Hepatocyte (in vitro differentiated cells): ENCODE measurements at places on chromosomes 3 and 15. TPM values are rescaled to one million over a fixed set of nuclear protein-coding genes. Genes with fewer than 3 reads are reported as not detected.

The KBTBD8 gene
- total RNA-seq = 10.0 and 14.2 TPM in 2 replicates

DNA sequence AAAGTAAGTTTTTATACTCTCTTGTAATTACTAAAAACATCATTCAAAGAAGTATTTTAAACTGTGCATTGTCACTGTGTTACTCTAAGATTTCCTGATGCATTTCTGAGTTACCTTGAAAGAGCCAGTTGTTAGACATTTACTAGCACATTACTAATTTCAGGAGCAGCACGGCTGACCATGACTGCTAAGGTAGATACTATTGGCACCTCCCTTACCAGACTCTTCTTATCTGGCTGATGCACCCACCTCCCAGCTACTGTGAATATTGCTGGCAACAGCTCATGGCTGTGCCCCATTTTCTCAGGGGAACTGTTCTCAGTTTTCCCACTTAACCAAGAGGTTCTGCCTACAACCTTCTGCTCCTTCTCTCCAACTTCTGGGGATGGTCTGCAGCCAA lies 29.4 kb downstream of the COL6A5 start:
- DNase-seq = no peak

DNA sequence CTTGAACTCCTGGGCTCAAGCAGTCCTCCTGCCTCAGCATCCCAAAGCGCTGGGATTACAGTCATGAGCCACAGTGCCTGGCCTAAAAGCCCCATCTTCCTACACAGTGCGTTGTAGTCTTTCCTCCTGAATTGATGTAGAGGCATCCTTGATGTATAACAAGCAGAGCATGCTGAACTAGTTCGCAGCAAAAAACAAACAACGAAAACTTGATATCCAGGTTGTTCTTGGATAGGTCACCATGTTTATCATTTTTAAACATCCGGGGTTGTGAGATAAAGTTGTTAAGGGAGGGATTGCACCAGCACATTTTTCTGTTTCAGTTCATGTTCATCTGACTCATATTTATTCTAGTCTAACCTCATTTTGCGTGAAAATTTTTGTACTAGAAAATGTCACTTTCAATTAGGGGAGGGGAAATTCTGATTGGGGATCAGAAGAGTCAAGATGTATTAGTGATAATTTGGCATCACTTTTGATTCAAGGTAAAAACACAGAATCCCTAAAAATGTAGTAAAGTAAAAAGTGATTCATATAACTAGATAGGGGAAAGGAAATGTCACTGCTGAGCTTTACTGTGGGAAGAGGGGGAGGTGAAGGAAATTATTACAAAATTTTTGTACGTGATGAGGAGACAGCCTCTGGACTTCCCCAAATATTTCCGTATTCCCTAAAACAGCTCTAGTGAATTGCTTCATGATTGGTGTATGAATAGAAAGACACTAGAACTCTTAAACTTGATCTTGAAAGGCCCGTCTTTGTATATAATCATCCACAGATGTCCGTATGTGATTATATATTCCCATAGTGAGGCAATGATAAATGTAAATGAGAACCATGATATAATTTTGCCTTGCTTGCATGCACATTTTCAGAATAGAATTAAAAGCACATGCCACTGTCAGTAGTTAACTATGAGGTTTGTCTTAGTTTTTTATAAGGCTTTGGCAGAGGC lies 22.9 kb downstream of the RAB8B start:
- peak; percentile 30 for DNase-seq

DNA sequence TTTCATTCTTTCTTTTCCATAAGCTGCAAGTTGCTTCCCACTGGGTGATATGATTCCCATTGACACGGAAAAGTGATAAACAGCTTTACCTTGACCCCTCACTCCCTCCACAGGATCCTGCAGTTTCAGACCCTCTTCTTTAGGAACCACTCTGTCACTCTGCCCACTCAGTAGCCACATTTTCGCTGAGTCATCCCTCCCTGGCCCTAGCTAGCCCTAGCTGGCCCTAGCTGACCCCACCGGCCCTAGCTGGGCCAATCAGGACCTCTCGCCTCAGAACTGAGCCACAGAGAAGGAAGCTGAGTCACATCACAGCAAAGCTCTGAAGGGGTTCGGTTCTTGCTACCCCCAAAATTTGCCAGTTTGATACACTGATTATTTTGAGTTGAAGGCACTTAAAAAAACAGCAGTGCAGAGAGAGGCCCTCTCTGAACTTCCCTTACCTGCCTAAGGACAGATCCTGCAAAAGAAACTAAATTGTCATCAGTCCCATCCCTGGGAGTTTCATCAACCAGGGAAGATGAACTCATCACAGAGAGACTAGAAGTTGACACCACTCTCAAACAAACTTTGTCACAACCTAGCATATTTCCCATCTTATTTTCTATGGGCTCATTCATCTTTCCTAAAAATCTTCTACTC lies 233.5 kb upstream of the PROK2 start:
- no peak for DNase-seq

The CPEB1 gene
- total RNA-seq = 0.87 and 1.6 TPM in 2 replicates

The PLCB2 gene
- total RNA-seq = 1.0 and 1.7 TPM in 2 replicates

The FBN1 gene
- 172 and 199 TPM in 2 replicates for total RNA-seq

The STRIT1 gene
- total RNA-seq = 0.60 and 1.2 TPM in 2 replicates

GRCh38 chr3:109213321-109213720 lies 76.8 kb downstream of the C3orf85 start:
- DNase-seq = no peak

DNA sequence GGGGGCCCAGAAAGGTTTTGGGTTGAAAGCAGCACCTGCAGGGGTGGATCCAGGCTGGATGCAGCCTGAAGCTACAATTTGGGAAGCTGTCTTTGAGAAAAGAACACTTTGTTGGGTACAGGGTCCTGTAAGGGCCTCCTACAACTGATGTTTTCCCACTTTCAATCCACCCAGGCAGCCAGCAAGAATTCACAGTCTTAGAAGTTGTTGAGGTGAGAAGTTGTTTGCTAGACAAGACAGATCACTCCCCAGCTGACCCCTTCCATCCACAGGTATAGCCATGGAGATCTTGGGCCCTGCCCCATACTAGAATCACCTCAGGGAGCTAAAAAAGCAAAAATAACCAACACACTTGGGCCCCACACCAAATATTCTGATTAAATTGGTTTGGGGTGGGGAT lies 10.3 kb upstream of the SMAD6 start:
- DNase-seq = no peak
